ENCODE measurements at places on chromosomes 11 and 22. TPM values are rescaled to one million over a fixed set of nuclear protein-coding genes. Genes with fewer than 3 reads are reported as not detected.

GRCh38 chr22:17943533-17944249 is 80.7 kb downstream of the MICAL3 start:
- no peaks in the 10 kb centered on the region for H3K36me3 ChIP-seq
- H3K4me1 ChIP-seq = no peaks in the 10 kb centered on the region
- no peak overlapping the region for H3K4me3 ChIP-seq
- no peaks in the 10 kb centered on the region for H3K27me3 ChIP-seq
- no peak overlapping the region for H3K27ac ChIP-seq
- DNase-seq = no peak

- DNase-seq = no peak
- no peak overlapping the region for H3K27ac ChIP-seq
- peaks cover 4% of the 10 kb centered on the region for H3K4me1 ChIP-seq
- no peak overlapping the region for H3K4me3 ChIP-seq
- H3K36me3 ChIP-seq = no peaks in the 10 kb centered on the region
Measured at GRCh38 chr11:104870910-104871309, 27.4 kb downstream of the CASP12 start.

GRCh38 chr11:23653071-23653675 is 792.9 kb upstream of the CCDC179 start:
- H3K36me3 ChIP-seq = no peaks in the 10 kb centered on the region
- no peak overlapping the region for H3K4me3 ChIP-seq
- H3K4me1 ChIP-seq = no peaks in the 10 kb centered on the region
- H3K27ac ChIP-seq = no peak overlapping the region

GRCh38 chr11:120952461-120953434 is 71.2 kb upstream of the TBCEL start:
- H3K4me1 ChIP-seq = peaks cover 19% of the 10 kb centered on the region
- H3K36me3 ChIP-seq = no peaks in the 10 kb centered on the region
- peak; percentile 16 for DNase-seq
- H3K27me3 ChIP-seq = peaks cover 22% of the 10 kb centered on the region
- H3K27ac ChIP-seq = no peak overlapping the region

DNA sequence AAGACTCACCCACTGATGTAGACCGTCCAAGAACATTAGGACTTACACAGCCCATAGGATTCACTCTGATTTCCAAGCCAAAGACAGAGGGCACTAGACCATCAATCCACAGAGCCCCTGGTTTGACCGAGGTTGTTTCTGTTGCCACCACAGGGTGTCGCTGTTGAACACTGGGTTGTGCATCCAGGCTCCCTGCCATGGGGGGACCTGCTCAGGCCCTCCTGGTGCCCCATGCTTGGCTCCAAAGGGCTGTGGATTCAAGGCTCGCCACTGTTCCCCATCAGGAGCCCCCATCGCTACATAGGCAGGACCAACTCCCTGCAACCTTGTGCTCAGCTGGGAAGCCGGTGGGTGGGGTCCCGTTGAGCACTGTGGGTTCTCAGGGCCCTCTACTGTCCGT is 128.0 kb upstream of the ANO1 start:
- H3K4me1 ChIP-seq = no peaks in the 10 kb centered on the region
- H3K27ac ChIP-seq = no peak overlapping the region
- no peak for DNase-seq
- peaks cover 41% of the 10 kb centered on the region for H3K27me3 ChIP-seq
- no peak overlapping the region for H3K4me3 ChIP-seq
- no peaks in the 10 kb centered on the region for H3K36me3 ChIP-seq

- DNase-seq = peak; percentile 46
- H3K27me3 ChIP-seq = peaks cover 45% of the 10 kb centered on the region
- peaks cover 3% of the 10 kb centered on the region for H3K4me1 ChIP-seq
- no peaks in the 10 kb centered on the region for H3K36me3 ChIP-seq
- H3K4me3 ChIP-seq = peak overlapping the region; percentile 33
Measured at GRCh38 chr11:72584293-72584938, 89.8 kb downstream of the PDE2A start.

DNA sequence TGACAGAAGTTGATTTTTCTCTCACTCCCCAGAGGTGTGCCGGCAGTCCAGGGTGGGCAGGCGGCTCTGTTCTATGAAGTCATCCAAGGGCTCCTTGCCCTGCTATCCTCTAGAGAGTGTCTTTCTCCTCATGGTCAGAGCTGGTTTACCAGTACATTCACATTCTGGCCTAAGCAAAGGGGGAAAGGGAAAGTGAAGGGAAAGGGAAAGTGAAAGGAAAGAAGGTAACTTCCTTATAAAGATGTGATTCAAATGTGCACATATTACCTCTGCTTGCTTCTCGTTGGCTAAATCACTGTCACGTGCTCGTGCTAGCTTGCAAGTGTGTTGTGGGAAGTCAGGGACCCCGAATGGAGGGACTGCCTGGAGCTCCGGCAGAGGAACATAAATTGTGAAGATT is 2.9 kb upstream of the HTATIP2 start:
- H3K4me1 ChIP-seq = peaks cover 13% of the 10 kb centered on the region
- no peaks in the 10 kb centered on the region for H3K27me3 ChIP-seq
- DNase-seq = peak; percentile 59
- peak overlapping the region; percentile 70 for H3K27ac ChIP-seq
- H3K36me3 ChIP-seq = no peaks in the 10 kb centered on the region
- peak overlapping the region; percentile 15 for H3K4me3 ChIP-seq

- no peaks in the 10 kb centered on the region for H3K27me3 ChIP-seq
- H3K27ac ChIP-seq = peak overlapping the region; percentile 99
- H3K4me3 ChIP-seq = peak overlapping the region; percentile 79
- peaks cover 23% of the 10 kb centered on the region for H3K4me1 ChIP-seq
- H3K36me3 ChIP-seq = no peaks in the 10 kb centered on the region
Measured at GRCh38 chr11:118929501-118930093, 3.9 kb upstream of the BCL9L start.

DNA sequence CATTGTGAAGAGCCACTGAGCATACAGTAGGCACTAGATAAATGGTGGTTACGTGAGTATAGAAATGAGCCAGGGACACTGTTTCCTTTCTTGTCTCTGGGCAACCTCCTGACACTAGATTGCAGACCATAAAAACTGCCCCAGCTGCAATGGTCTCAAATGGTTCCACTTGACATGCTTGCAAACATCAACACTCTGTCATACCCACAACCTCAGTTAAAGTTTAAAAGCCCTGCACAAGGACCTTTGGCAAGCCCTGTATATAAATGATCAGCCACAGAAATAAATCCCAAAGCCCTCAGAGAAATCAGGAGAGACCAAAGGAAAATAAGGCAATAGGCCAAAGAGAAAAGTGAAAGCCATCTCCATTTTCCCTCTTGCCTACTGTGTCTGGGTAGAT is 20.7 kb downstream of the PLEKHA7 start:
- no peak overlapping the region for H3K4me3 ChIP-seq
- DNase-seq = no peak
- no peaks in the 10 kb centered on the region for H3K4me1 ChIP-seq
- no peak overlapping the region for H3K27ac ChIP-seq
- no peaks in the 10 kb centered on the region for H3K36me3 ChIP-seq

DNA sequence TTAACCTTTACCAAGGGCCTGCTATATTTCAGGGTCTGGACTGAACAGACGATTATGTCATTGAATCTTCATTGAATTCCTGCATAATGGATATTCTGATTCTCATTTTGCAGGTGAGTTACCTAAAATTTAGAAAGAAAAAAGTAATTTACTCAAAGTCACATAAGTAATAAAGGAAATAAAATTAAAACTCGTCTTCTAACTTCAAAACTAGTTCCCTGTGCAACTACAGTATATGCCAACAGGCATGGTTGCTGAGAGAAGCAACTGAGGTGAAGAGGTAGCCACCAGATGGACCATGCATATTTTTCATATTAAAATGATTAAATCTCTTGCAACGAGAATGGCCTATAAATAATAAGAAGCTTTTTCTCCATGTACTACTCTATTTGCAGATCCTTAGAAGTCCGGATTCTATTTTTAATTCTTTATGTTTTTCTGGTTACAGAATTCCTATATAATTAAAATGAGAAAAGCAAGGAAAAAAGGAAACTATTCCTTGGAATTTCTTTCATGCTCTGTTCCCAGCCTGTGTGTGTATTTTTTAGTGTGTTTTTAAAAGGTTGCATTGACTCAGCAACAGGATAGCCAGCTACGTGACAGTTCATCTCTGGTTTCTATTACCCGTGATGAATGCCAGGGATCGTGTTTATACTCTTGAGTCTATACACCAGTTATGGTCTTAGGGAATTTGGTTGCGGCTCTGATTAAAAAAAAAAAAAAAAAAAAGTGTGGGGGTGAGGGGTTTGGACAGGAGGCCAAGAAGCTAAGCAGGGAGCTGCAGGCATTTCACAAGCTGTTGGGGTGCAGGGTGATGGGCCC is 186.8 kb downstream of the ETS1 start:
- H3K36me3 ChIP-seq = no peaks in the 10 kb centered on the region
- no peak overlapping the region for H3K4me3 ChIP-seq
- no peak overlapping the region for H3K27ac ChIP-seq

DNA sequence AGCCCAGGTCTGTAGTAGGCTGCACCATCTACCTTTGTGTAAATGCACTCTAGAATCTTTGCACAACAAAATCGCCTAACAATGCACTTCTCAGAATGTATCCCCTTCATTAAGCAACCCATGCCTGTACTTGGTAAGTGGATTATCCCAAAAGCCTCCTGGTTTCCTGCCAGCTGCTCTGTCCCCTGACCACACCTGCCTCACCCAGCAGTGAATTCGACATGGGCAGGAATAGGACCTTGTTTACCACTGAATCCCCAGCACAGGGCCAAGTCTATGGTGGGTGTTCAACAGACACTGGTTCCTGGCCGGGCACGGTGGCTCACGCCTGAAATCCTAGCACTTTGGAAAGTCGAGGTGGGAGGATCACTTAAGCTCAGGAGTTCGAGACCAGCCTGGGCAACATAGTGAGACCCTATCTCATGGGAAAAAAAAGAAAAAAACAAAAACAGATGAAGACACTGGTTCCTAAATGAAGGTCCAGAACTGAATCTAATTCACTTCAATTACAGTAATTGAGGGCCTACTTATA is 5.1 kb upstream of the SYCE3 start:
- peaks cover 2% of the 10 kb centered on the region for H3K27me3 ChIP-seq
- no peaks in the 10 kb centered on the region for H3K4me1 ChIP-seq
- H3K4me3 ChIP-seq = no peak overlapping the region
- peaks cover 38% of the 10 kb centered on the region for H3K36me3 ChIP-seq
- H3K27ac ChIP-seq = no peak overlapping the region
- no peak for DNase-seq

GRCh38 chr11:119506436-119506835 is 83.5 kb upstream of the THY1 start:
- H3K4me3 ChIP-seq = no peak overlapping the region
- H3K27ac ChIP-seq = no peak overlapping the region
- DNase-seq = no peak
- H3K36me3 ChIP-seq = no peaks in the 10 kb centered on the region
- H3K27me3 ChIP-seq = peaks cover 19% of the 10 kb centered on the region

- no peaks in the 10 kb centered on the region for H3K36me3 ChIP-seq
- H3K27me3 ChIP-seq = peaks cover 28% of the 10 kb centered on the region
- H3K4me1 ChIP-seq = no peaks in the 10 kb centered on the region
- H3K27ac ChIP-seq = no peak overlapping the region
- H3K4me3 ChIP-seq = no peak overlapping the region
Measured at GRCh38 chr11:117861151-117862018, 15.1 kb downstream of the FXYD6 start.

Gene OR51B5
- 0.39 TPM for total RNA-seq

Gene OR5F1
- total RNA-seq = not detected

Gene TREH
- total RNA-seq = not detected

Gene FGF3
- total RNA-seq = not detected

Gene APOBEC3H
- total RNA-seq = 6.9 TPM

Gene OSBP2
- 2.8 TPM for total RNA-seq

Gene FAM83F
- total RNA-seq = 4.9 TPM
